ENCODE measurements at places on chromosomes 11 and 22.

DNA sequence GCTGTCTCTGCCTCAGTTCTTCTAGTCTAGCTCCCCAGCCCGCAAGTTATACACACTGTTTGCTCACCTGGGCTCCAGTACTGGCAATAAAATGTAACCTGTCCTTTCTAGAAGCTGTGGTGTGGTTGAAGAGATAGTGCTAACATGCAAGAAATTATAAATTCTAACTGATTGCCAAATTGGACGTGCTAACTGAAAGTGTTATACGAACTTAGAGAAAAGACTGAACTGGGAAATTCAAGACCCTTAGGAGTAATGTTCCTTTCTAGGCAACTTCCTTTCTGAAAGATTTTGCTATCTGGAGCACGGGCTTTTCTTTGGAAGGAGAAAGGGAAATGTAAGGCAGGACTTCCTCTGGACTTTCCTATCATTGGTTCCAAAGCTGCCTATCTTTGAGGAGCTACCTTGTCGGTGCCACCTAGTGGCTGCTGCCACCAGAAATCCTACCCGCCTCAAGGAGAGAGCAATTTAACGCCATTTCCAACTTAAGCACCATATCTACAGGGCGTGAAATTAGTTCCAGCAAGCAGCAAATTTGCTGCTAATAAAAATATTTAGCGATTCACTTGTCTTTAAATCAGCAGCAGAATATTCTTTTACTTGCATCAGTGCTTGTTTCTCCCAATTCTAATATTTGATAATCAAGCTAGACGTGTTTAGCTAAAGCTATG, 12.7 kb upstream of the TMEM218 start:
- DNase-seq: peak; percentile 33

DNA sequence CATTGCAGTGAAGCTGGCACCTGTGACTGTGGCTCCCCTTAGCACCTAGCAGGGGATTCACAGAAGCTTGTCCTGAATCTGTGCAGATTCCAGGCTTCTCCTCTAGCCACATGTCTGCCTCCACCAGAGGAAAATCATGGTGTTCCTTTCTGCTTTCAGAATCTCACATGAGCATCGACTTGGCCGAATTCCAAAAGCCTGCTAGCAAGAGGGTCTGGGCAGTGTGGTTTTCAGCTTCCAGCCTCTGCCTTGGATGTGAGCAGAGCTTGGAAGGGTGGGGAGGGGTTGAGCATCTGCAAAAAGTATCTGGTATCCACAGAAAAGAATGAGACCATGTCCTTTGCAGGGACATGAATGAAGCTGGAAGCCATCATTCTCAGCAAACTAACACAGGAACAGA, 911.1 kb downstream of the TBC1D22A start:
- DNase-seq: no peak

DNA sequence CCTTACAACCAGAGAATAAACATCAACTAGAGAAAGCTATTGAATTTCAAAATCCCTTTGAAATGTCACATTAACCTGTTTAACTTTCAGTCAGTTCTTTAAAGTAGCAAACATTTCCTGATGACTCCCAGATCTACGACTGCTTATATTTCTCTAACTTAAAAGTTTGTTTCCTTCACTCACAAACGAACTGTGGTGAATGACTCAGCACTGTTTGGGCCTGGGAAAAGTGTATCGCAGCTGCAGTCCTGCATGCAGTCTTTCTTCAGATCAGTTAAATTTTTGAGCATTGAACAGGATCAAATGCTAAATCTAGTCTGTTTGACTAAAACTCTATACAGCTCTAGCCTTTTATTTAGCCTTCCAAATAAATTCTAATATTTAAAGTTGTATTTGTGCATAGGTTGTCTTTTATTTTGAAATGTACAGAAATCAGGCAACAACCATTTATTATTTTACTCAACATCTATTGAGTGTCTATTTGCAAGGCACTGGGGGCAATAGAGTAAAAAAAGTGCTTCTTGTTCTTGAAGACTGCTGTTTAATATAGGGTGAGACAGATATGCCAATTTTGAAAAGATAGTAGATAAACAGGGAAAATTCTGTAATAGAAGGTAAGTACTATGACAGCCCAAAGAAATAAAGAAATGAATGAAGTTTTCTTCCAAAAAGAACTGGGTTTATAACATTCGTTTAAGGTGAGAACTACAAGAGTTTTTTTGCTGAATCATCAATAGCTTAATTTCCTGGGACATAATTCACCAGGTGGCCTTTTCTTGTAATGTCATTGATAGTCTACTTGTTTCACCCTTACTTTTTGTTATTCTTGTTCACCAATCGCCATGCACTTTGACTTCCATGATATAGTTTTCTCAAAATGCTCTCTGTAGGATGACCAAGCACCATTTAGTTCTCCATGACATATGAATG, 235.4 kb downstream of the METTL15 start:
- no peak for DNase-seq

DNA sequence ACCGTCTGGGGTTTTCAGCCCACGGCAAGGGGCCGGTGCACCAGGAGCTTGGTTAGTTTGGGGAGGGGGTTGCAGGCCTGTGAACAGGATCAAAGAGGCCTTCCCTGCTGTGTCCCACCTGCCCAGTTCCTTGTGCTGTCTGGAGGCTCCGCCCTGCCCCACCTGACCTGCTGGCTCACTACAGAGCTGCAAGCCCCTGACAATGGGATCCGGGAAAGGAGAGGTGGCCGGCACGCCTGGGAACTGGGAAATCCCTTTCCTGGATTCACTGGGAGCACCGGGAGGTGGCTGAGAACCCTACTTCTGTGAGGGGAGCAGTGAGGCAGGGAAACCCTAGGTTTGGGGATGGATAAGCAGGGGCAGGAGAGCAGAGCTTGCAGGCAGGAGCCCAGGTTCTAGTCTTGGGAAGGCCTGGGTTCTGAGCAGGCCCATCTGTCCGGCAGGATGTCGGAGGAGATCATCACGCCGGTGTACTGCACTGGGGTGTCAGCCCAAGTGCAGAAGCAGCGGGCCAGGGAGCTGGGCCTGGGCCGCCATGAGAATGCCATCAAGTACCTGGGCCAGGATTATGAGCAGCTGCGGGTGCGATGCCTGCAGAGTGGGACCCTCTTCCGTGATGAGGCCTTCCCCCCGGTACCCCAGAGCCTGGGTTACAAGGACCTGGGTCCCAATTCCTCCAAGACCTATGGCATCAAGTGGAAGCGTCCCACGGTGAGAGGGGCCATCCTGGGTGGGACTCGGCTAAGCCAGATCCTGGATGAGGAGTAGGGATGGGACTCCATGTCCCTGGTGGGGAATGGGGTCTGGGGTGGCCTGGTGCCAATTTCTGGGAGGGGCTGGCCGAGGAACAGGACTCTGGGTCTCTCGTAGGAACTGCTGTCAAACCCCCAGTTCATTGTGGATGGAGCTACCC, 786 bp downstream of the CAPN1 start:
- no peak for DNase-seq

DNA sequence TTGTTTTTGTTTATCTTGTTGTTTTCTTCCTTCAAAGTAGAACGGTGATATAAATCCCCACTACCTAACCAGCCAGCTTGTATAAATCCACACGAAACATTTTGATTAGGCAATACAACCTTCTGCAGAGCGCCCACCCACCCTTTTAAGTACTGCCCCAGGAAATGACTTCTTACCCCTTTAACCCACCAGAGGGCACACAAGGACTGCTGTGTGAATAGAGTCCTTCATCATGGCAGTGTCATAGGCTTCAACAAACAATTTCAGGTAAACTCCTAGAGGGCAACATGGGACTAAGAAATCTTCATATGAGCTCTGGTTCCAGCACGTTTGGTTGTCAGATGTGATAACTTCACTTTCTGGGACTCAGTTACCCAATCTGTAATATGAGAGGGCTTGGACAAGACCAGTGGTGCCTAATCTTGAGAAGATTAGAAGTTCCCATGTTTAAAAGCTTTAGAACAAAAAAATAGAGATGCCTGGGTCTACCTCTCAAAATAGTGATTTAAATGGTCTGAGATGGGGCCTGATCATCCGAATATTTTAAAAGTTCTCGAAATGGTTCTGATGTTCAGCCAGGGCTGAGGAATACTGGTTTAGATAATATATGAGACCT, 56.1 kb downstream of the PIWIL4 start:
- DNase-seq: peak; percentile 33

DNA sequence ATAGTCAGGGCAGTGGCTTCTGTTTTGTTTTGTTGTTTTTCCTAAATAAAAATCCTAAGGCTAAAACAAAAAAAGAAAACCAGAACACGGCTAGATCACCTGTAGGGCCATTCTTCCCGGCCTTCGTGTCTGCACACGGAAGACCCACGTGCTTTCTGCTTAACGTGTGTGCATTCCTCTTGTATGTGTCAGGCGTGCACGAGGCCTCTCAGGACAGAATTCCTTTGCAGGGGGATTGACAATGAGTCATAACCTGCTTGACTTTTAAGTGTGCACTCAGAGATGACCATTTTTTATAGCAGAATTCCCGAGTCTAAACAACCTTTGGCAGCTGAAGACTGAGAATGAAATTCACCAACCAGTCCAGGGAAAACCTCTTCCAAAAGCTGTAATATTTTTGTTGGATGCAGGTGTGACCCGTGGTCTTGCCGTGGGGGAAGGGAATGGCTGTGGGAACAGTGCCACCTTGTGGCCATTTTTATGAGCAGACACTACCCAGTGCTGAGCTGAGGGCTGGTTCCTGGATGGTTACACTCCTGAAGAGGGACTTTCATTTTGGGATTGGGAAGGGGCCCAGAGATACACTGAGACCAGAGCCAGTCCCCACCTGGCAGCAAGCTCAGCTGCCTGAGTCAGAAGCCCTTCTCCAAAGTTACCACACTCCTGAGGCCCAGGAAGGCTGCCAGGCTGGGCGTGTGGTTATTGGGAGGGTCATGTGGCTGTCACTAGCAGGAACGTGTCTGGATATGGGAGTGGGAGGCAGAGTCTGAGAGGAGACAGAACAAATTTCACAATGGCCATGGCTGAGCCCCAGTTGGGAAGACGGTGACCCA, 35.7 kb upstream of the DKK3 start:
- DNase-seq: no peak

DNA sequence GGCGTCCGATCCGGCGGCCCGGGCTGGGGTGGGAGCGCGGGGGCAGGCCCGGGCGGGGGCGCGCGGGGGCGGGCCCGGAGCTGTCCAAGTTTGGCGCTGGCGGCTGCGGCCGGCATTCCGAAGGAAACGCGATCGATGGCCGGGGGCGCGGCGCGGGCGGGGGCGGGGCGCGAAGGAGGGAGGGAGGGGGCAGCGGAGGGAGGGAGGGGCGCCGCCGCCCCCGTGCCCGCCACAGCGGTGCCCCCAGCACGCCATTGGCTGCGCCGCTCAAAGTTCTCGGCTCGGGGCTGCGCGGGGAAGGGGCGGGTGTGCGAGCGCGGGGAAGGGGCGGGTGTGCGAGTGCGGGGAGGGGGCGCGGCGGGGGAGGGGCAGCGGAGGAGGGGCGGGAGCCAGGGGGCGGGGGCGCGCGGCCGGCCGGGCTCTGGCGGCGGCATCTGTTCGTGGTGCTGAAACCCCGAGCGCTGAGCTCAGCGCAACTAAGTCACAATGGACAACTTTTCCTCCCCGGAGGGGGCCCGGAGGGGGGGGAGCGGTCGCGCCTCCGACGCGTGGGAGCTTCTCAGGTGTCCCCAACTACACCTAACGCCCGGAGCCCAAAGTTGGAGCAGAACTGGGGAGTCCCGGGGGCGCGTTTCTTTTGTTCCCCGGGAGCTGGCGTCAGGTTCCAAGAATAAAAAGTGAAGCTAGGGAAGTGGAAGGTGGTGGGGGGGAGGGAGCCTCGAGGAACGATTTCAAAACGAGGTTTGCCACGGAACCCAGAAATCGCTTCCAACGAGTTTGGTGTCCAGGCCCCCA, 2.2 kb downstream of the PHF21B start:
- DNase-seq: no peak

- DNase-seq: no peak
Observed at GRCh38 chr11:8186429-8186828, 17.6 kb upstream of the RIC3 start.

DNA sequence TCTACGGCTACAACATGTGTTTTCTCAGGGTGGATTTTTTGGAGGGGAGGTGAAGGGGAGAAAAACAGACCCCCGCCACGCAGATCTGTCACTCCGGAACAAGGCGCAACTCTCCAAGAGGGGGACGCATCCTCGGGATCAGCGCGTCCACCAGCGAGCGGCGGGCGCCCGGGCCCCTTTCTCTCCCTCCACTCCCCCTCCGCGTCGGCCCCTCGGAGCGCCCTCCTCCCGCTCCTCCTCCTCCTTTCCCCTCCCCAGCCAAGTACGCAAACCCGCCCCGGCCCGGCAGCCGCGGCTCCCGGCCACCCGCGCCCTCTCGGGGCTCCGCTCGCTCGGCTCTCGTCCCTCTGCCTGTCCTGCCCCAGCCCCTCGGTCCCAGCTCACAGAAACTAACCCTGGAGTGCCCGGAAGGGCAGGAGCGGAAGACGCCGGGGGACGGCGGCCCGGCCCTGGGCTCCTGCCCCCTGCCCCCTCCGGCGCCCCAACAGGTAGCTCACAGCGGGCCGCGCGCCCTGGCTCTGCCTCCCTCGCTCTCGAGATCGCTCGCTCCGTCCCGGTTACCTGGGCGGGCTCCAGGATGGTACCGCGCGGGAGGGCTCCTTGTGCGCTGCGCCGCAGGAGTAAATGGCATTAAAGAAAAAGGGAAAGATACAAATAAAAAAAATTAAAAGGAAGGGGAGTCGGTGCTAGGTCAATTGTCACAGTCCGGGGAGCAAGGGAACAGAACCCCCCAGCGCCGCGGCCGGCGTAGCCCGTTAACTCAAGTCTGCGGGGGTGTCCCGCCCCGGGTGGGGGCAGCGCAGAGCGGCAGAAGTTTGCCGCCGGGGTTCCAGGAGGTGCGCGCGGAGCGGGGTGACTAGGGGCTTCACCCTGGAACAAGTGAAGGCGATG, 131.4 kb upstream of the C11orf58 start:
- DNase-seq: no peak

DNA sequence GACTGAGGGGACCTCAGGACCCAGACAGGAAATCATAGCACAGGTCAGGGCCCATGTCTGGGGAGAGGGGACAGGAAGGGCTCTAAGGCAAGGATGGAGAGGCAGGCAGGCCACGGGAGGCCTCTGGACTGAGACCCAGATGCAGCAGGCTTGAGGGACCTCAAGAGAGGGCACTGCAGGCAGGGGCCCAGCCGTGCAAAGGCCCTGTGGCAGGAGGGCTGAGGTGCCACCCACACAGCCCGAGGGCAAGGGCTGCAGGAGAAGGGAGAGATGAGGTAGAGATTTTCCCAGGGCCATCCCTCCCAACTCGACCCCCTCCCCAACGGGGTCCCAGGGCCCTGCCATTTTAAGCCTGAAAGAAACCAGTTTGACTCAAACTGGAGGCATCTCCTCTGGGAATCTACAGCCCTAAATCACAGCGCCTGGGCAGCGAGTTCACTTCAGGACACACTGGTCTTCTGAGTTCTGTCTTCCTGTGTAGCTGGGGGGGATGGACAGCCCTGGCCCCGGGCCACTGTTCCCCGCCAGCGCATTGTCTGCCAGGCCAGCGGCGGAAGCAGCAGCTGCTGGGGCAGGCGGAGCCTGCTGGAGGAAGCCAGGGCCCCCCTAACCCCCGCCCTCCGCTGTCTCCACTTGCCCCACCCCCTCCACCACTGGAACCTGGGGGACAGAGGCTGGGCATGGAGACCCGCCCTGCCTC, 20.3 kb upstream of the WNT7B start:
- DNase-seq: no peak

GRCh38 chr11:105137286-105137685, 2.3 kb downstream of the CARD18 start:
- no peak for DNase-seq
